CD4-positive, alpha-beta T cell (primary cell): ENCODE measurements at places on chromosomes 3 and 15.

GRCh38 chr3:188949996-188950395 is 221.8 kb upstream of the TPRG1 start:
- no peaks in the 10 kb centered on the region for H3K36me3 ChIP-seq
- H3K27ac ChIP-seq: no peak overlapping the region
- H3K4me3 ChIP-seq: no peak overlapping the region
- DNase-seq: no peak
- H3K27me3 ChIP-seq: no peaks in the 10 kb centered on the region

DNA sequence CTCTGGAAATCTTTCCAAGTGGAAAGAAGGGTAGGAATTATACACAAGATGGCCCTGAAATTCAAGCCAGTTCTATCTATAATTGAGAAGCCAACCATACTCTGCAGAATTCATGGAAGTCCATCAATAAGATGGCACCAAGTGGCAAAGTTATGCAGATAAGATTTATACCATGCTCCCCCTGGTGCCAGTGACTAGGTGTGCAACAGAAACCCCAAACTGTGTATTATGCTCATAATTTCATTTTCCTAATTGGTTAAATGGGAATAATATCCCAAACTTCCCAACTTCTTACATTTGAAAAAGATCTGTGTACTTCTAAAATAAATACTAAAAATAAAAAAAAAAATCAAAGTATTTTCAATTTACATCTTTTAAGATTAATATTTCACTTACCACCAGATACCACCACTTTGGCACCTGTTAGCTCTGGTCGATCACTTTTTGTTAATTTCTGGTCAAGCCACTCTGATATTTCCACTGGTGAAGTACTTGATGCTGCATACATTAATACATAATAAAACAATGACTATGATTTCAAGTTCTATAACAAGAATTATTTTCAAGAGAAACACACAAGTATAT is 25.9 kb downstream of the ETFA start:
- H3K27me3 ChIP-seq: no peaks in the 10 kb centered on the region
- H3K4me1 ChIP-seq: peaks cover 9% of the 10 kb centered on the region
- H3K4me3 ChIP-seq: no peak overlapping the region

DNA sequence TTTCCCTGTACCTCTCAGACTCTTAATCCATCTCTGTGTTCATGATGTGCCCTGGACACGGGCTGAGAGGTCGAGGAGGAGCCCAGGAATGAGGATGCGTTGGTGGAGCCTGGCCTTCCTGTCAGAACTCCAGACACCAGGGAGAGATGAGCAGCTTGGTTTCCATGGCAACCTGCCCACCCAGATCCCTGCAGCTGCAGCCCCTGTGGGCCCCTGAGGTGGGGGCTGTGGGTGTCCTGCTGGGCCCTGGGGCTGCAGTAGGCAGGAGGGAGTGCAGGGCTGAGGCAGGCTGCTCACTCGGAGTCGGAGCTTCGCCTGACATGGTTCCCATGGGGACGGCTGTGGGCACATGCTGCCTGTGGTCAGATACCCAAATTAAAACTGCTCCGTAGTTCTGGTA is 7.7 kb upstream of the SCN10A start:
- no peaks in the 10 kb centered on the region for H3K27me3 ChIP-seq
- no peak for DNase-seq
- H3K27ac ChIP-seq: no peak overlapping the region
- no peak overlapping the region for H3K4me3 ChIP-seq
- H3K36me3 ChIP-seq: no peaks in the 10 kb centered on the region
- no peaks in the 10 kb centered on the region for H3K4me1 ChIP-seq

GRCh38 chr3:160291909-160292299 is 66.7 kb downstream of the C3orf80 start:
- no peaks in the 10 kb centered on the region for H3K36me3 ChIP-seq
- no peak overlapping the region for H3K4me3 ChIP-seq
- H3K27ac ChIP-seq: no peak overlapping the region
- H3K27me3 ChIP-seq: no peaks in the 10 kb centered on the region
- DNase-seq: no peak
- no peaks in the 10 kb centered on the region for H3K4me1 ChIP-seq

GRCh38 chr3:172517859-172518466 is 5.3 kb downstream of the TNFSF10 start:
- DNase-seq: peak; percentile 51
- H3K4me1 ChIP-seq: peaks cover 60% of the 10 kb centered on the region
- peak overlapping the region; percentile 15 for H3K4me3 ChIP-seq
- H3K27ac ChIP-seq: peak overlapping the region; percentile 43

DNA sequence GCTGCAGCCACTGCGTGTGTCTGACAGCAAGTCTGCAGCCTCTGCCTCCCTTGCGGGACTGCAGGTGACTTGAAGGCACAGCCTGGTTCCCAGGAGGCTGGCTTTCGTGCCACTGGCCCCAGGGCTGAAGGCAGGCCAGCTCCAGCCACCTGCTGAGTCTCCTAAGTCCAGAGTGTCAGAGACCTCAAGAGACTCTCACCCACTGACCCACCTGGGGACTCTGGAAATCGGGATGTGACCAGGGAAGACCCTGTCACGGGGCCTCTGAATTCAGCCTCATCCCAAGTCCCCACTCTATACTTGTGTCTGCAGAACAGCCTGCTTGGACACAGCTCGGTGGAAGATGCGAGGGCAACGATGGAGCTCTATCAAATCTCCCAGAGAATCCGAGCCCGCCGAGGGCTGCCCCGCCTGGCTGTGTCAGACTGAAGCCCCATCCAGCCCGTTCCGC is 16.3 kb downstream of the ISG20 start:
- no peaks in the 10 kb centered on the region for H3K27me3 ChIP-seq
- no peak for DNase-seq
- peaks cover 43% of the 10 kb centered on the region for H3K36me3 ChIP-seq
- H3K4me1 ChIP-seq: peaks cover 97% of the 10 kb centered on the region
- H3K27ac ChIP-seq: peak overlapping the region; percentile 10

GRCh38 chr15:95770196-95770595 is 560.3 kb upstream of the NR2F2 start:
- H3K27ac ChIP-seq: no peak overlapping the region
- H3K4me3 ChIP-seq: no peak overlapping the region
- no peaks in the 10 kb centered on the region for H3K4me1 ChIP-seq
- no peak for DNase-seq
- no peaks in the 10 kb centered on the region for H3K36me3 ChIP-seq
- H3K27me3 ChIP-seq: no peaks in the 10 kb centered on the region

- no peak overlapping the region for H3K4me3 ChIP-seq
- H3K27me3 ChIP-seq: peaks cover 2% of the 10 kb centered on the region
- H3K36me3 ChIP-seq: no peaks in the 10 kb centered on the region
- no peaks in the 10 kb centered on the region for H3K4me1 ChIP-seq
- H3K27ac ChIP-seq: no peak overlapping the region
- DNase-seq: no peak
These were observed 5.7 kb downstream of the KLHL40 start for GRCh38 chr3:42690766-42691680.

DNA sequence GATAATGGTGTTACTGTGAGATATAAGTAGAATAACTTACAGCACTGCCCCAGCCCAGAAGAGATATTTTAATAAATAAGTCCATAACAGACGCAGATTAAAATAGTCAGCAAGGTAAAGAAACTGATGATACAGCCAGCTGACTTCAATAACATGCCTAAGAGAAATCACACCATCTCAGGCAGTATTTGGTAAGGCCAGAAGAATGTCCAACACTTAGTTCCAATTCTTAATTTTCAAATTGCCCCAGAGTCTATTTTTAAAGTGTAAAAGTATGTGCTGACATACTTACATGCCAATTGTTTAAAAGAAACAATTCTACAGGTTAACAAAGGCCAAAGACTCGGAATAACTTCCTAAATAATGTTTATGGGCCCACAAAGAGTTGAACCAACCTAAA is 1.6 kb downstream of the GNB4 start:
- H3K36me3 ChIP-seq: no peaks in the 10 kb centered on the region
- no peak overlapping the region for H3K4me3 ChIP-seq
- H3K27ac ChIP-seq: no peak overlapping the region
- peaks cover 47% of the 10 kb centered on the region for H3K27me3 ChIP-seq

GRCh38 chr15:50908209-50909009 is at the start of gene AP4E1:
TSS of gene AP4E1 (plus strand) at chr15:50908683. CDS start at chr15:50908779, 96 bp downstream.
- H3K4me3 ChIP-seq: peak within 1 kb of the TSS; percentile 80
- peaks cover 16% of the 10 kb centered on the region for H3K36me3 ChIP-seq
- peak; percentile 89 for DNase-seq
- H3K4me1 ChIP-seq: peaks cover 19% of the 10 kb centered on the region

- H3K27ac ChIP-seq: no peak overlapping the region
- no peak overlapping the region for H3K4me3 ChIP-seq
- no peaks in the 10 kb centered on the region for H3K27me3 ChIP-seq
These were observed 175.6 kb upstream of the WNT5A start for GRCh38 chr3:55662683-55663082.

- H3K36me3 ChIP-seq: peaks cover 2% of the 10 kb centered on the region
- H3K27ac ChIP-seq: no peak overlapping the region
- H3K4me3 ChIP-seq: peak overlapping the region; percentile 73
- no peak for DNase-seq
These were observed 1.4 kb downstream of the TOMM70 start for GRCh38 chr3:100399341-100400071.

DNA sequence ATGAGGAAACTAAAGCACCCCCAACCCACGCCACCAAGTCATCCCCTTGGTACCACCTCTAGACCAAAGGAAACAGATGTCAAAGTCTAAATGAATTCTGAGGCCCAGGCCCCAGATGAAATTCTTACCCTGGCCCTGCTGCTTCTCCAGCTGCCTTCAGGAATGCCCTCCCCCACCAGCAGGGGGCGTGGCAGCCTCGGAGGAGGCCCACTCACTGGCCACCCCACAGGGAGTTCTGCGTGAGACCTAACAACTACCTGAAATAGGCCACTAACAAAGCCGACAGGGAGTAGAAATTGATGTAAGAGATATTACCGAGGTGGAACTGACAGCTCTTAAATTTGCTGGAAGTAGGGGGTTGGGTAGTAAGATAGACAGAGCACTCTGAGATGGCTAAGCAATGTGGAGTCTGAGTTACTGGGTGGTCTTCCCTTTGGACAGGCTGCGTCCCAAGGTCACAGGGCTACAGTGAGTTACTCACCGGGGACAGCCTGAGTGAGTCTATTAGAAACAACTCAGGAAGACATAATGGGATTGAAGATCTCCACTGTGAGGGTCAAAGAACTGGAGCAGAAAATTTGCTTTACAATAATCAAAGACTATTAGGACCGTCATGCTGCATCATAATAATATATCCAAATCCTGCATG is 240.7 kb downstream of the SHOX2 start:
- no peaks in the 10 kb centered on the region for H3K27me3 ChIP-seq
- no peaks in the 10 kb centered on the region for H3K4me1 ChIP-seq
- no peak overlapping the region for H3K4me3 ChIP-seq
- H3K27ac ChIP-seq: no peak overlapping the region

DNA sequence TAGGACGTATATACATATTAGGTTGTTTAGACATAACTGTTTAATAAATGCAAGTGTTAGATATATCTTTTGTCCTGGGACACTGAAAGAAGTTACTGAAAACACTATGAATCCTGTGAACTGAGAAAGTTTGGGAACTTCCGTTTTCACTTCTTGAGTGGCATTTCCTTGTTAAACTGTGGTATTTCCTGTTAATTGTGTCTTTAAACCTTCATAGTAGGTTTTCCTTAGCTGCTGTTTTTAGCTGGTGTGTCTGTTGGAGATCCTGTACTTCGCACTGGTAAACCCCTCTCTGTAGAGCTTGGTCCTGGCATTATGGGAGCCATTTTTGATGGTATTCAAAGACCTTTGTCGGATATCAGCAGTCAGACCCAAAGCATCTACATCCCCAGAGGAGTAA is 37.1 kb downstream of the ATP6V1A start:
- no peak overlapping the region for H3K4me3 ChIP-seq
- DNase-seq: no peak

- H3K27me3 ChIP-seq: no peaks in the 10 kb centered on the region
- no peak overlapping the region for H3K4me3 ChIP-seq
- no peaks in the 10 kb centered on the region for H3K4me1 ChIP-seq
- no peak overlapping the region for H3K27ac ChIP-seq
- no peak for DNase-seq
These were observed 30.2 kb downstream of the IFT80 start for GRCh38 chr3:160368804-160369203.

DNA sequence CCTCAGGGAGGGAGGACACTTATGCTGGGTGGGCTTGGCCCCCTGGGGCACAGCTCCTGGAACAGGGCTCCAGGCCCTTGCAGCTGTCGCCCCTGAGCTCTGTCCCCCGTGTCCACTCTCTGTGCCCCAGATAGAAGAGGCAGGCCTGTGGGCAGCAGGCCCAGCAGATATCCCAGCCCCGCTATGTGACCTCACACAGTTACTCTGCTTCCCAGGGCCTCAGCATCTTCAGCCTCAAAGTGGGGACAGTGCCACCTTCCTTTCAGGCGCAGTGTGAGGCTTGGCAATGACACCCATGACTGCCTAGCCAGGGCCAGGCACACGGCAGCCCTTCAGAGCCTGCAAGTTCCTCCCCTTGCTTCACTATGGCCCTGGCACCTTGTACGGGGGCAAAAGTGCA is 98.4 kb downstream of the IQSEC1 start:
- peaks cover 31% of the 10 kb centered on the region for H3K4me1 ChIP-seq
- H3K36me3 ChIP-seq: peaks cover 42% of the 10 kb centered on the region
- H3K27me3 ChIP-seq: no peaks in the 10 kb centered on the region
- no peak overlapping the region for H3K27ac ChIP-seq
- H3K4me3 ChIP-seq: no peak overlapping the region
- DNase-seq: no peak
